ENCODE measurements at places on chromosomes 6 and 20.

DNA sequence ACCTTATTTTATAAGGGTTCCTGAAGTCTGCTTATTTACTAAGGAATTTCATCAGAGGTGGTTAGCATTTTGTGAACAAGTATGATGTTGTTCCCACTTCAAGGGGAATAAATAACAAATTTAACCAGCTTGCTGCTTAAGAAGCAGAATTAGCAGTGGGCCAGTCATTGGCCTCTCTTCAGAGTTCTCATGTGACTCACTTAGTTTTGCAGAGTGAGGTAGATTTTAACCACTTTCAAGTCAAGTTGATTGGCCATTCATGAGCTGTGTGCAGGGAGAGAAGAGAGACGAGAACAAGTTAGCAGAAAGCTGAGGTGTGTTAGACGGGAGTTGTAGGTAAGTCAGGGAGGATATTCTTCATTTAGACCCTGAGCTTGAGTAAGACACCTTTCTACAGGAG lies 18.1 kb downstream of the TOP1 start:
- no peak for DNase-seq

DNA sequence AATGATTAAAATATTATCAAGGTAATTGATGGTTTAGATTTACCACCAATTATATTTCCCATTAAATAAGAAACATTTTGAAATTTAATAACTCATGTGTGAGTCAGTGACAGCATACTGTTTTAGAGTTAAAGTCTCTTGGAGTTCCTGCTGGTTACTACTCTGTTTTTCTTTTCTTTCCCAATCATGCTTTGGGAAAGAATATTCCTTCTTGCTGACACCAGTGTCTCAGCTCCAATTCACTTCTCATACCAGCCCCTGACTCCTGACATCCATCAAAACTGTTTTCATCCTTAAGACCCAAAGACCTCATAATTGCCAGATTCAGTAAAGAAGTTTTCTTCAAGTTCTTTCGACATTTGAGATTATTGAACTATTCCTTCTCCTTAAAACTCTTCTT lies 50.3 kb downstream of the AIG1 start:
- no peak for DNase-seq

GRCh38 chr20:11822540-11822794 lies 95.2 kb upstream of the BTBD3 start:
- no peak for DNase-seq

DNA sequence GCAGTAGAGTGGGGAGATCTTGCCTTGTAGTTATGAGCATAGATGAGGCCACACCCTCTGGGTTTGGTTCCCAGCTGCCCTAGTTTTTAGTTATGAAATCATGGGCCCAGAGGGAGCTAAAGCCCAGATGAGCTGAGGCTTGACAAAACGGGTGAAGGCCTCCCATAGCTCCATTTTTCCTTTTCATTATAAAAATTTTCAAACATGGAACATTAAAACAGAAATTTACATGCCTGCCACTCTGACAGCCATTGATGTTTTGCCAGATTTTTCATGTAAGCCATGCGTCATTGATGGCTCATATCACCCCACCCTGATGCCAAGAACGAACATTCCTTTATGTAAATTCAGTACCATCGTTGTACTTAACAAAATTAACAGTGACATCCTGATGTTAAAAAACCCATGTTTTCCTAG lies 67.9 kb downstream of the IGF2R start:
- no peak for DNase-seq

DNA sequence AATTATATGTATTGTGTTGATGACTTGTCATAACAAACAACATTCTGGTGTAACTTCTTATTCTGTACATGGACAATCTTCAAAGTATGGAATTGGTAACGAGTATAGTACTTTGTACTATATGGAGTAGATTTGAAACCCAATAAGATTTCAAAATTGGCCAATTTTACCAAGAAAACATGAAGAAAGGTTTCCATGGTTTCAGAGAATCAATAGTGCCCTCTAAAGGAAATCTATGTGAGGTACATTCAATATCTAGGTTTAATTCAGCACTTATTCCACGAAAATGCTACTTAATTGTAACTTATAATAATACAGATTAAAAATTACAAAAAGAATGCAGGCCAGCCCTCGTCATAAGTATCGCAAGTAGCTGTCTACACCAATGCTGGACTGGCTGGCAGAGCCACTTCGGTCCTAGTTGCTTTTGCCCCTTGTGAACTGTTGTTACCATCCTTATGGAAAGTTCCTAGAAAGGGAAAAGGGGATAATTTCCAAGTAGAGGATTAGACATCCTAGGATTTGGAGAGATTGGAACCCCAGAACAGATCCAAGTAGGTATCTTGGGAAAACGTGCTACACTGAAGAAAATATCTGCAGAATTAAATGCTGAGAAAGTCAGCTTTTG lies 70.9 kb downstream of the LCA5 start:
- no peak for DNase-seq

Data from stimulated activated CD8-positive, alpha-beta memory T cell treated with anti-CD3 and anti-CD28 coated beads, Interleukin-12 subunit alpha, Interleukin-12 subunit beta, amount 100 ng/mL, for 1 hour (primary cell).